ENCODE measurements at places on chromosomes 3 and 15. TPM values are rescaled to one million over a fixed set of nuclear protein-coding genes. Genes with fewer than 3 reads are reported as not detected.

Gene PPP1R14D
- total RNA-seq, result not detected

Gene SMCO1
- under 0.01 TPM for total RNA-seq

Gene TEX55
- total RNA-seq, result not detected

Gene AMT
- total RNA-seq, result 1.3 TPM

Gene CEP152
- total RNA-seq, result 5.2 TPM

Gene GOLGA6B
- total RNA-seq, result not detected

Gene PP2D1
- total RNA-seq, result not detected

Gene AGBL1
- not detected for total RNA-seq

Gene ANKRD34C
- total RNA-seq, result not detected

Gene PARP15
- total RNA-seq, result under 0.01 TPM

Gene BCHE
- total RNA-seq, result 1.6 TPM

Gene NRROS
- 0.32 TPM for total RNA-seq

Gene RBPMS2
- total RNA-seq, result not detected

Gene NANOGP8
- total RNA-seq, result 0.32 TPM

Gene RBP2
- total RNA-seq, result not detected

All from fibroblast of villous mesenchyme (primary cell).